Memory B cell (primary cell): ENCODE measurements at places on chromosomes 5 and 9.

- no peaks in the 10 kb centered on the region for H3K27me3 ChIP-seq
- no peaks in the 10 kb centered on the region for H3K36me3 ChIP-seq
- H3K4me1 ChIP-seq, result no peaks in the 10 kb centered on the region
These were observed 1626.7 kb upstream of the C9orf72 start for GRCh38 chr9:29199975-29200374.

- H3K27me3 ChIP-seq, result peaks cover 7% of the 10 kb centered on the region
- H3K4me1 ChIP-seq, result no peaks in the 10 kb centered on the region
- no peak overlapping the region for H3K27ac ChIP-seq
- H3K4me3 ChIP-seq, result no peak overlapping the region
- no peak for DNase-seq
These were observed 176.0 kb downstream of the ATP10B start for GRCh38 chr5:160675988-160676387.

GRCh38 chr5:65969539-65970393 lies 43.4 kb downstream of the ERBIN start:
- H3K36me3 ChIP-seq, result peaks cover 15% of the 10 kb centered on the region
- H3K4me1 ChIP-seq, result peaks cover 43% of the 10 kb centered on the region
- H3K4me3 ChIP-seq, result no peak overlapping the region
- no peak for DNase-seq
- H3K27ac ChIP-seq, result peak overlapping the region; percentile 84
- H3K27me3 ChIP-seq, result no peaks in the 10 kb centered on the region

- H3K27me3 ChIP-seq, result no peaks in the 10 kb centered on the region
- H3K27ac ChIP-seq, result no peak overlapping the region
- H3K36me3 ChIP-seq, result peaks cover 13% of the 10 kb centered on the region
- no peaks in the 10 kb centered on the region for H3K4me1 ChIP-seq
- DNase-seq, result no peak
- H3K4me3 ChIP-seq, result no peak overlapping the region
These were observed 45.8 kb downstream of the SLC12A7 start for GRCh38 chr5:1065891-1066650.

GRCh38 chr5:113140837-113141671 lies 164.5 kb downstream of the DCP2 start:
- no peak overlapping the region for H3K4me3 ChIP-seq
- DNase-seq, result no peak
- H3K27ac ChIP-seq, result no peak overlapping the region
- H3K27me3 ChIP-seq, result peaks cover 17% of the 10 kb centered on the region
- no peaks in the 10 kb centered on the region for H3K36me3 ChIP-seq

- H3K27me3 ChIP-seq, result peaks cover 3% of the 10 kb centered on the region
- no peak overlapping the region for H3K27ac ChIP-seq
- no peak for DNase-seq
- H3K36me3 ChIP-seq, result no peaks in the 10 kb centered on the region
- H3K4me1 ChIP-seq, result peaks cover 4% of the 10 kb centered on the region
- H3K4me3 ChIP-seq, result no peak overlapping the region
These were observed 3.2 kb upstream of the CCDC171 start for GRCh38 chr9:15549611-15550010.

DNA sequence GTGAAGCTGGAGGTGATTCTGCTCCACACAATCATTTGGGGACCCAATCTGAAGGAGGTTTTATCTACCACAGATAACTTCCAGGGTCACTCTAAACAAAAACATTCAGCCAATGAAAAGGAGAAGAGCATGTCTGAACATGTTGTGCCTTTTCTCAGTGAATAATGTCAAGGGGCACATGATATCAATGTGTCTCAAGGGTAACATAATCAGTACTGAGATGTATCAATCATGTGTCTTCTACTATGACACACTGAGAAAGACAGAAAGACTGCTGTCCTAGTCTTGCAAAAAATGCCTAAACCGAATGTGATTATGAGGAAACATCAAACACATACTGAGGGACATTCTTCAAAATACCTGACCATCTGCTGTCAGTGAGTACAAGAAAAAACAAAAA lies 25.4 kb upstream of the RASA1 start:
- peaks cover 2% of the 10 kb centered on the region for H3K4me1 ChIP-seq
- no peak for DNase-seq
- no peaks in the 10 kb centered on the region for H3K27me3 ChIP-seq
- H3K36me3 ChIP-seq, result no peaks in the 10 kb centered on the region

DNA sequence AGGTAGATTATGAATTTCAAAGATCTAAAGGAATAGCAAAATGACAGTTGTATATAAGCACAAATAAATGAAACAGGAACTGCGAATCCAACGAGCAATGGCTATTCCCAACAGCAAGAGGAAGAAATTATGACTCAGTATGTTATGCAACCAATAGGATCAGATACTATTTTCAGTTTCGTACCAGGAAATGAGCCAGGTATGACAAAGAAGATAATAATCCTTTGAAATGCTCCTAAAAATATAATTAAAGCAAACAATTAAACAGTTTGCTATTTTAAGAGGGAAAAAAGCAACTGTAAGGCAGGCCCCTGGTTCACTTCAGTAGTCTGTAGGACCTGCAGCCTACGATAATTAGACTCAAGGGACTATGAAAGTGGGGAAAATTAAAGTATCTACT lies 58.9 kb downstream of the AUH start:
- no peak for DNase-seq
- no peaks in the 10 kb centered on the region for H3K27me3 ChIP-seq
- no peak overlapping the region for H3K4me3 ChIP-seq
- peaks cover 30% of the 10 kb centered on the region for H3K36me3 ChIP-seq

GRCh38 chr5:174844971-174845370 lies 120.6 kb downstream of the MSX2 start:
- no peaks in the 10 kb centered on the region for H3K36me3 ChIP-seq
- no peaks in the 10 kb centered on the region for H3K4me1 ChIP-seq
- peaks cover 8% of the 10 kb centered on the region for H3K27me3 ChIP-seq
- H3K4me3 ChIP-seq, result no peak overlapping the region
- H3K27ac ChIP-seq, result no peak overlapping the region

GRCh38 chr9:73162987-73163768 lies 11.5 kb downstream of the ANXA1 start:
- DNase-seq, result no peak
- H3K4me3 ChIP-seq, result no peak overlapping the region
- no peak overlapping the region for H3K27ac ChIP-seq
- H3K4me1 ChIP-seq, result no peaks in the 10 kb centered on the region

GRCh38 chr5:43301653-43302091 lies 11.5 kb downstream of the HMGCS1 start:
- H3K27me3 ChIP-seq, result no peaks in the 10 kb centered on the region

GRCh38 chr5:7043797-7044196 lies 330.6 kb downstream of the TENT4A start:
- H3K4me3 ChIP-seq, result no peak overlapping the region
- no peak overlapping the region for H3K27ac ChIP-seq
- no peaks in the 10 kb centered on the region for H3K36me3 ChIP-seq
- no peak for DNase-seq
- H3K27me3 ChIP-seq, result no peaks in the 10 kb centered on the region
- no peaks in the 10 kb centered on the region for H3K4me1 ChIP-seq

DNA sequence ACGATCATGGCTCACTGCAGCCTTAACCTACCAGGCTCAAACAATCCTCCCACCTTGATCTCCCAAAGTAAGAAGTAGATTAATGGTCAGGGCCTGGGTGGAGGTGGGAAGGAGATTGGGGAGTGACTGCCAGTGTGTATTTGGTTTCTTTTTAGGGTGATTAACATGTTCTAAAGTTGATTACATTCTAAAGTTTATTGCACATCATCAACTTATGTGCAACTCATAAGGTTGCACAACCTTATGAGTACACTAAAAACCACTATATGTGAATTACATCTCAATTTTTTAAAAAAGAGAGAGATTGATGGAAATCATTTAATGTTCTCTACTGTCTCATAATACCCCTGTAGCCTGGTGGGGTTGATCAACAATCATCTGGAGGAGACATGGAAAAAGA lies 218.1 kb downstream of the AOPEP start:
- no peak for DNase-seq
- H3K27ac ChIP-seq, result no peak overlapping the region
- peaks cover 12% of the 10 kb centered on the region for H3K36me3 ChIP-seq
- H3K4me1 ChIP-seq, result no peaks in the 10 kb centered on the region

DNA sequence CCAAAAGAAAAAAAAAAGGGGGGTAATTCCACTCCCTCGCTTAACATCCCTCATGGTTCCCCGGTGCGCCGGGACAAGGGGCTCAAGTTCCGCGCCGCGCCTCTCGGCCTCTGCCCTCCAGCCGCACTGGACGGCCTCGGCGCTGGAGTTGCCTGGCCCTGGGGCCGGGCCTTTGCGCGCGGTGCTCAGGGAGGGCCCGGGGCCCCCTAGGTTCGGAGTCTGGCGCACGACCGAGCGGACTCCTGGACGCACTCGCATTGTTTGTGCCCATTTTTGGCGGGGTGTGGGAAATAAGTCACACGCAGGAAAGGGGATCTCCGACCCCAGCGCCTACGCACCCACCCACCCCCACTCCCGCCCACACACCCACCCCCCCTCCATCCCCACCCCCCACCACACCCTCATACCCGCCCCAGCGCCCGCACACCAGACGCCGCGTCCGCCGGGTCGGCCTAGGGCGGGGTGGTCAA lies 381 bp downstream of the MED22 start:
- peak overlapping the region; percentile 95 for H3K27ac ChIP-seq
- H3K4me3 ChIP-seq, result peak overlapping the region; percentile 99
- peak; percentile 53 for DNase-seq
- no peaks in the 10 kb centered on the region for H3K27me3 ChIP-seq
- H3K36me3 ChIP-seq, result peaks cover 25% of the 10 kb centered on the region

GRCh38 chr5:10734832-10735523 lies 26.1 kb downstream of the DAP start:
- H3K36me3 ChIP-seq, result peaks cover 18% of the 10 kb centered on the region
- no peak for DNase-seq
- no peak overlapping the region for H3K4me3 ChIP-seq
- peaks cover 32% of the 10 kb centered on the region for H3K4me1 ChIP-seq

GRCh38 chr5:1437226-1437829 lies 7.9 kb downstream of the SLC6A3 start:
- DNase-seq, result no peak
- H3K27ac ChIP-seq, result no peak overlapping the region
- H3K27me3 ChIP-seq, result peaks cover 30% of the 10 kb centered on the region
- no peak overlapping the region for H3K4me3 ChIP-seq

- no peaks in the 10 kb centered on the region for H3K36me3 ChIP-seq
- H3K27ac ChIP-seq, result no peak overlapping the region
- H3K4me1 ChIP-seq, result peaks cover 2% of the 10 kb centered on the region
- no peak overlapping the region for H3K4me3 ChIP-seq
- peaks cover 3% of the 10 kb centered on the region for H3K27me3 ChIP-seq
These were observed 6.8 kb downstream of the GZMK start for GRCh38 chr5:55030676-55031369.

DNA sequence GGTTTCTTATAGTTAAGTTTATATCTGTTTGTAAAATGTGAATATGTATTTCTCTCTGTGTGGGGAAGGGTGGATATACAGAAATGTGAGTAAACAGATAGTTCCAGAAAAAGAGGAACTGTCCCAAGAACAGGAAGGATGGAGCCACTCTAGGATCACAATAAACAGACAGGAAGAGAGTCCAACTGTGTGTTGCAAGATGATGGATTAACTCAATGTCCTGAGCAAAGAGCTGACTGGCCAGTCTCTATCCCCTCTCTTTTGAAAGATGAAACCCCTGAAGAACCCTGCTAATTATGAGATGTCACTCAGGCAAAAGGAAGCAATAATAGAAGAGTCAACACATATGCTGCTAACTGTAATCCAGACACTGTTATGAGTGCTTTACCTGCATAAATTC lies 202.7 kb downstream of the SEMA6A start:
- H3K27ac ChIP-seq, result no peak overlapping the region
- H3K4me3 ChIP-seq, result no peak overlapping the region

DNA sequence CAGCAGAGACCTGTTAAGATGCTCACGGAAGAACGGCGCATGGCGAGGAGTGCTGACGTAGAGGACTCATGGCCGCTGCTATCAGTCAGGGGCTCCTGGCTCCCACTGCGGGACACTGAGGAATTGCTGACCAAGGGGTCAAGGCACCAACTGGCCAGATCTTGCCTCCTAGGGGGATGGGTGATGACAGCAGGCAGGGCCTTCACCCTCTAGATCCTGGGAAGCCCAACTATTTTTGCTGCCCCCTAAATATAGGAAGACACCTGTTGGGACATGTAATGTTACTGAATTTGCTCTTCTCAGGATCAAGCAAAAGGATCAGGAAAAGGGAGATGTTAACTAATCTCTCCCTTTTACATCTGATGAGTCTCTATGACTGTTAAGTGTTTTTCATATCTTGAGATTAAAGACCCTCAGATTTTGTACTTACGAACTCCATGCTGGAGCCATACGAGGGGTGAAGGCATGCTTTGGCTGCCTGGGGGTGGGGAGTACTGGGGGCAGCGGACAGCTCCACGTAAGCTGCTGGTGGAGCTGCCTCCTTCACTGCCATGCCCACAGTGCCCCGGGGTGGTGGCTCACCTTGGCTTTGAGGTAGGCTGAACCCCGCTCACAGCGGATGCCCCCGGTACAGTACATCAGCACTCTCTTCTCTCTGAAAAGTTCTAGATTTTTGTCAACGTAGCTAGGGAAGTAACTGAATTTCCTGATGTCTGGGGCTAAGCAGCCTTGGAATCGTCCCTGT lies 28.1 kb downstream of the TSTD2 start:
- H3K4me3 ChIP-seq, result no peak overlapping the region
- H3K27ac ChIP-seq, result peak overlapping the region; percentile 16
- no peaks in the 10 kb centered on the region for H3K27me3 ChIP-seq
- H3K36me3 ChIP-seq, result peaks cover 30% of the 10 kb centered on the region
- no peak for DNase-seq

DNA sequence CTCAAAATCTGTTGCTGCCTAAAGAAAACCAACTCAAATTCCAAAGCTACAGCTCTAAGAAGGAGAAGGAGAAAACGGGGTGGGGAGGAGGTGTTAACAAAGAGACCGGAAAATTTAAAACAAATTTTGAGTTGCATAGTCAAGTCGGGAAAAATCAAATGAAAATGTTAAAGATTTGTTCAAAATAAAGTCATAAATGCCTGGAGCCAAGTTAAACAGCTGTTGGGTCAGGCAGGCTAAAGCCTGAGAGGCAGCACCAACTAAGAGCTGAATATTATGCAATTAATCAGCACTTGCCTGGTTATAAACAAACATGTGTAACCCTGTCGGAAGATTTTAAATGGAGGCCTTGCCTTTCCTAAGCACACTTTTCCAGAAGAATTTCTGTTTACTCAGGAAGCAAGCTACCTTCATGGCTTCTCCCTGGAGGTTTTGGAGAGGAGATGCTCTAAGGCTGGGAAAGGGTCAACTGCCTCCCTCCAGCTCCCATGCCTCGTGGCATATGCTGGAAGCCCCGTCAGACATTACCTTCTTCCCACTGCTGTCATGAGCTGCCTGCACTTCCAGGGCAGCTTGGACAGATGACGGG lies 270.5 kb downstream of the DMRT2 start:
- no peak for DNase-seq
- no peak overlapping the region for H3K4me3 ChIP-seq
- H3K27ac ChIP-seq, result no peak overlapping the region
- H3K4me1 ChIP-seq, result no peaks in the 10 kb centered on the region
- H3K36me3 ChIP-seq, result no peaks in the 10 kb centered on the region

GRCh38 chr9:100098046-100098886 lies 534 bp downstream of the ERP44 start:
- peak overlapping the region; percentile 99 for H3K4me3 ChIP-seq
- no peaks in the 10 kb centered on the region for H3K27me3 ChIP-seq
- H3K27ac ChIP-seq, result peak overlapping the region; percentile 99
- no peaks in the 10 kb centered on the region for H3K36me3 ChIP-seq
- DNase-seq, result peak; percentile 44
- H3K4me1 ChIP-seq, result peaks cover 29% of the 10 kb centered on the region

- H3K36me3 ChIP-seq, result no peaks in the 10 kb centered on the region
- no peaks in the 10 kb centered on the region for H3K4me1 ChIP-seq
- no peak overlapping the region for H3K27ac ChIP-seq
These were observed 46.6 kb upstream of the TNC start for GRCh38 chr9:115164511-115164974.

GRCh38 chr9:16524078-16524477 lies 346.4 kb downstream of the BNC2 start:
- no peak overlapping the region for H3K27ac ChIP-seq
- H3K4me1 ChIP-seq, result no peaks in the 10 kb centered on the region
- no peak for DNase-seq
- no peaks in the 10 kb centered on the region for H3K27me3 ChIP-seq
- no peaks in the 10 kb centered on the region for H3K36me3 ChIP-seq
